ENCODE measurements at places on chromosomes 12 and 14. TPM values are rescaled to one million over a fixed set of nuclear protein-coding genes. Genes with fewer than 3 reads are reported as not detected.

Gene KRT6A
- polyA plus RNA-seq = 0.38 TPM

DNA sequence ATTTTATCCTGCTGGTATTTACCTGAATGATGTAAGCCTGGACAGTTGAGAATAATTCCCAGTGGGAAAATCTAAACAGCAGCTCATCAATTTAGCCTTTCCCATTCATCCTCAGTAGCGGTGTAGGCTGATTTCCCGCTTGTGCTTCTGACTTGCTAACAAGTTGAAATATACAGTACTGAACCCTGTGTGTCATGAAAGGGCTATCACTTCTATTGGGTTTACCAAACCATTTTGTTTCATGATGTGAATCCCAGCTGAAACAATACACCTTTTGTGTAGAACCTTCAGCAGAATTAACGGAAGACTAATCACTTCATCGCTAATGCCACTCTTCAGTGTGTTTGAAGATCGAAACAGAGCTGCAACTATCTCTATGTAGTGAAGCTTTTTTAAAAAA is 88.4 kb downstream of the POLR3B start:
- no peak for DNase-seq
- H3K4me3 ChIP-seq = no peak overlapping the region
- H3K27ac ChIP-seq = no peak overlapping the region
- no peaks in the 10 kb centered on the region for H3K27me3 ChIP-seq
- H3K36me3 ChIP-seq = no peaks in the 10 kb centered on the region

DNA sequence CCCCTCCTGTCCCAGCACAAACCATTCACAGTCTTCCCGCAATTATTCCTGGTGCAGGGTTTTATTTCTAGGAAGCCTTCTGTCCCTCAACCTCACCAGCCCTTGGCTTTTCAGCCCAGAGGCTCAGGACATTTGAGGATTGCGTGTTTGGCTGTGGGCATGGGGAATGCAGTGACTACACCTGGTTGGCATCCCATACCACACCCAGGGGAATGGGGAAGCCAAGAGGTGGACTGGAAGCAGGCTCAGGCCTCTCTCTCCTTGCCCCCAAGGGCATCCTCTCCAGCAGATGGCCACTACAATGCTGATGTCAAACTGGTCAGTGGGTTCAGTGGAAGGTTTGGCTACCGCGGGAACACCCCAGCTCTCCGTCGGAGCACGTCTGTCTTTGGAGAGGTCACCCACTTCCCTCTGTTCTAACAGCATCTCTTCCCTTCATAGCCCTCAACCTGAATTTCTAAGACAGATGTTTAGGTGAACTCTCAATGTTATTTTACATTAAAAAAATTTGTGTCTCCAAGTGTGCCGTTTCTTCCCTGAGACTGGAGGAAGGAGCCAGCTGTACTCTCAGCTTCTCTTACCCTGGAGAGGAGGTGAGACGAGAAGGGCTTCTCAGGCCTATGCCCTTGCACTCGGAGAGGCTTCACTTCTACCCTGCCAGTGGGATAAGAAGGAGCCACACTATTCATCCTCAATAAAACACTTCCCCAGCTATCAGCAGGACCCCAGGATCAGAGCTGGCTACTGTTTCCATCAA is 35.5 kb downstream of the DCAF4 start:
- no peak overlapping the region for H3K27ac ChIP-seq
- no peaks in the 10 kb centered on the region for H3K27me3 ChIP-seq
- DNase-seq = no peak
- no peak overlapping the region for H3K4me3 ChIP-seq
- H3K36me3 ChIP-seq = peaks cover 6% of the 10 kb centered on the region

Gene HOXC12
- not detected for polyA plus RNA-seq

- no peaks in the 10 kb centered on the region for H3K27me3 ChIP-seq
- H3K27ac ChIP-seq = no peak overlapping the region
- no peaks in the 10 kb centered on the region for H3K4me1 ChIP-seq
- H3K4me3 ChIP-seq = no peak overlapping the region
Observed at GRCh38 chr14:87387806-87388205, 605.2 kb downstream of the GALC start.

DNA sequence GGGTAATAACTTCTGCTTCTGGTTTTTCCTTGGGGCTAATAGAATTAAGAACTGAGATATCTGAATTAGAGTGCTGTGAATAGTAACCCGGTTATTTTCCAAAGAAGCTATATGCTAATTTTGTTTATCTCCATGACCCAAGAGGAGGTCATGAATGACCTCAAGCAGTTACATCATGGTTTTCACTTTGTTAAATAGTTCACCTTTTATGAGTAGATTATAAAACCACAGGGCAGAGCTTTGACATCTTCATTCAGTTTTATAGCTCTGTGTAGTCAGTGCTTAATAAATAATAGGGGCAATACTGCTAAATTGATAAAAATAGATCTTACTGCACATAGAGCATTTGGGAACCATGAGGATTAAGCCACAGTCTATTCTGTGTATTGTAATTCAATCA is 462.2 kb downstream of the LRIG3 start:
- no peaks in the 10 kb centered on the region for H3K27me3 ChIP-seq
- no peak overlapping the region for H3K4me3 ChIP-seq
- H3K4me1 ChIP-seq = peaks cover 4% of the 10 kb centered on the region
- no peak for DNase-seq
- no peak overlapping the region for H3K27ac ChIP-seq

Gene CACNA1C
- 22.1 TPM for polyA plus RNA-seq

DNA sequence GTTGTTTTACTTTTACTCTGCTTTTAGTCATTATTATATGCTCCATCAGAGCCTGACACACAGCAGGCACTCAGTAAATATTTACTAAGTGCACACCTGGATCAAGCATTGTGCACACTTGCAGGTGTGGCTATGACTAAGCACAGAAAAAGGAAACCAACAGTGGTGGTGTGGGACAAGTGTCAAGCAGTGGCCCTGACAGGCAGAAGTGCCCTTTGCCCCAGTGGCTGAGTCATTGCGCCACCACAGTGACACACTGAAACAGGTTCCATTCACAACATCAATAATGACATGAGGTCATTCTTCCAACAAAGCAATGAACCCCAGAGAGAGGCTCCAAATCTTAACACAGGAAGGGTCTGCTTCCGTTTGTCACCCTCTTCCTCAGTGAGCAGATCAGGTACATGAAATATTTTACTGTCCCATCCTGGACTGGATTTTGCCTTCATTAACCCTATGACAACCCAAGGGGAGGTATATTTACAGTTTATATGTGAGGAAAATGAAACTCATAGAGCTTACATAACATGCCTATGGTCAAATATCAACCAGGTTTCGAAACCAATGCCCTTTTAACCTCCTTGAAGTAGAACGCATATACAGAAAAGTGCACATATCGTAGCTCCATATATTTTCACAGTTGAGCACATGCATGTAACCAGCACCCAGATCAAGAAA is 82.6 kb upstream of the GTF2A1 start:
- H3K4me3 ChIP-seq = no peak overlapping the region
- no peak overlapping the region for H3K27ac ChIP-seq
- no peak for DNase-seq
- H3K4me1 ChIP-seq = no peaks in the 10 kb centered on the region
- no peaks in the 10 kb centered on the region for H3K27me3 ChIP-seq

Measured in aorta (tissue), 5 donors.